ENCODE measurements at places on chromosomes 1 and 21. TPM values are rescaled to one million over a fixed set of nuclear protein-coding genes. Genes with fewer than 3 reads are reported as not detected.

The FCER1A gene
- 0.37 TPM for polyA plus RNA-seq

The WNT9A gene
- 1.3 TPM for polyA plus RNA-seq

The CD1D gene
- polyA plus RNA-seq: 6.5 TPM

The TSSK3 gene
- polyA plus RNA-seq: 7.4 TPM
